ENCODE measurements at places on chromosomes 6 and 20. TPM values are rescaled to one million over a fixed set of nuclear protein-coding genes. Genes with fewer than 3 reads are reported as not detected.

BCL2L1 gene
- polyA plus RNA-seq = 184 TPM

F13A1 gene
- polyA plus RNA-seq = 6.2 TPM

IMPG1 gene
- 0.08 TPM for polyA plus RNA-seq

SALL4 gene
- polyA plus RNA-seq = not detected

GSTA3 gene
- not detected for polyA plus RNA-seq

MTFR2 gene
- polyA plus RNA-seq = 5.8 TPM

PPP1R3G gene
- polyA plus RNA-seq = 1.1 TPM

RWDD1 gene
- 36.2 TPM for polyA plus RNA-seq

FRK gene
- 0.19 TPM for polyA plus RNA-seq

ZSCAN31 gene
- polyA plus RNA-seq = 19.4 TPM

DPPA5 gene
- not detected for polyA plus RNA-seq

SLC2A10 gene
- polyA plus RNA-seq = 1.1 TPM

PCSK2 gene
- 181 TPM for polyA plus RNA-seq

NKX2-2 gene
- polyA plus RNA-seq = 6.9 TPM

DNA sequence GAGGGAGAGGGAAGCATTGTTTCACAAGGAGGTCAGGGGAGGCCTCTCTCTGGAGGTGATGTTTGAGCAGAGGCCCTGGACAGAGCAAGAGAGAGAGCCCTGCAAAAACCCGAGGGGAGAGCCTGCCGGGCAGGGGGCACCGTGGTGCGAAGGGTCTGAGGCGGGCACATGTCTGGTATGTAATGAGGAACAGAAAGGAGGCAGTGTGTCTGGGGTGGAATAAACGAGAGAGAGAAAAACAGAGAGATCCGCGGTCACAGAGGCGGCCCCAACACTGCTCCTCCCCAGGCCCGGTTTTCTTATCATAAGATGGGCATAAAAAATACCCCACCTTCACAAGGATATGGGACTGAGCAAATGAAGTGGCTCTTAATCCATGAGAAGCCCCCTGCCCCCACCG lies 119.2 kb downstream of the PREX1 start:
- DNase-seq = no peak

DNA sequence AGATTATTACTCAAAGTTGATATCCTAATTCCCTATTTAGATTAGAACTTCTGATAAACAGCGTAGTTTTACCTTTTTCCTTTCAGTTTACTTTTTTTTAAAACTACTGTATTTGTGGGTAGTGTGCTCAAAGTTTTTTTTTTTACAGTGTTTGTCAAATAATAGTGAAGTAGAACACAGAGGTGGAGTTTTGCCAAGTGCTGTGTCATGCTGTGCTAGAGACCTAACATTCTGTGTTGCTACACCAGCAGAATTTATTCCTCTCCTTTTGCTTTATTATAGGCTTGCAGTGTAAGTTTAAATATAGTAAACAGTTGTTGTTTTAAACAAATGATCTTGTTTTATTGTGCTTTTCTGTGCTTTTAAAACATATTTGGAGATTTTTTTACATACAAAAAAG lies 125.4 kb downstream of the HIVEP1 start:
- DNase-seq = peak; percentile 24

DNA sequence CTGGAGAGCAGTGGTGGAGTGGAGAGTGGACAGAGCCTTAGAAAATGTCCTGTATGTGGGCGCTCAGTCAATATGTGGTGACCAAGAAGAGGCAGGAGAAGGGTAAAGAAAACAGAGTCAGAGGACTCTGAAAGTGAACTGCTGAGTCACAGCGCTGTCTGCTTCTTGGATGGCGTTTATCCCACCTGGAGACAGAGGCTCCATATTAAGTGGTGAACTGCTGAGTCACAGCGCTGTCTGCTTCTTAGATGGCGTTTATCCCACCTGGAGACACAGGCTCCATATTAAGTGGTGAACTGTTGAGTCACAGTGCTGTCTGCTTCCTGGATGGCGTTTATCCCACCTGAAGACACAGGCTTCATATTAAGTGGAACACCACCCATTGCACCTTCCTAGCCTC lies 119.3 kb upstream of the RALGAPA2 start:
- DNase-seq = no peak

DNA sequence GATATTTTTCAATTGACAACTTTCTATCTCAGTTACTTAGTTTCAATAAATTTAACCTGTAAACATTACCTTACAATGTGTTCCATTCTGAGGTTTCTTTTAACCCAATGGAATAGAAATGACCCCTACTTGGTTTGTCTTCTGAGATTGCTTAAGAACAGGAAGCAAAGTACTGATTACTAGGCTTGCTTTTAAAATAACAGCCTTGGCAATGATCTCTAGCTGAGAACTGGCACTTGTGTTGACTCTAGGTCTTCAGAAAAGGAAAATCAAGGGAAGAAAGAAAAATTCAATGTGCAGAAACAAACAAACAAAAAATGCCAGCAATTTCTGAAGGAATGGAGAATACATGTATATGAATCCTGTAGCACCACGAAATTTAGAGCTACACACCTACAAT lies 66.1 kb downstream of the SYNE1 start:
- no peak for DNase-seq

- DNase-seq = no peak
These were observed 159.4 kb upstream of the CITED2 start for GRCh38 chr6:139533573-139534471.

GRCh38 chr6:145733810-145734209 lies 1.5 kb downstream of the EPM2A start:
- DNase-seq = peak; percentile 29

GRCh38 chr6:7769702-7770101 lies 43.8 kb downstream of the BMP6 start:
- no peak for DNase-seq

DNA sequence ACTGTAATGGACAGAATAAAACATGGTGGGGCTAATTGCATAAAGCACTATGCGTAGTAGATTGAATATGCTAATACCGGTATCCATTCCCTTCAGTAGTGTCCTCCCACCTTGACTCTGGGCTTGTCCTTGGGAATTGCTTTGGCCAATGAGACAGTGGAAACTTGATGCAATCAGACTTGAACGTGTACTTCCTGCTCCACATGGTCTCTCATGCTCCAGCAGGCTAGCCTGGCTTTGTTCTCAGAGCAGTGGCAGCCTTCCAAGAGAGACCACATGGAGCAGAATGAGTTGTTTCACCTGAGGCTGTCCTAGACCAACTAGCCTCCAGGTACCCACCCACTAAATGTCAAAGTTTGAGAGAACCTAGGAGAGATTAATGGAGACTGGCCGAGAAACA lies 37.0 kb upstream of the BTBD3 start:
- DNase-seq = no peak

DNA sequence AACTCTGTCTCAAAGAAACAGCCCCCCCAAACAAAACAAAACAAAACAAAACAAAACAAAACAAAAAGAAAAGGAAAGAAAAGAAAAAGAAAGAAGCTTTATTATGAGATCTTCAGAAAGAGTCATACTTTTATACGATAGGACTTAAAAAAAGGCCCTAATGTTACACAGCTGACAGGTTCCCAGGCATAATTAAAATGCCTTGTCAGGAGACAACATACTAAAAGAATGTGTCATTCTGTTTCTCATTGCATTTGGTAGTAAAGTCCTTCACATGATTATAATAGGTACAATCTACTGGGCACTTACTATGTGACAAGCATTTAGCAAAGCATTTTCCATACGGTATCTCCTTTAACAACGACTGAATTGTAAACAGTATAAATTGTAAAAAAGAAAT lies 36.4 kb upstream of the RPN2 start:
- DNase-seq = no peak

- peak; percentile 44 for DNase-seq
These were observed 327.0 kb downstream of the BMP2 start for GRCh38 chr20:7094438-7094997.

DNA sequence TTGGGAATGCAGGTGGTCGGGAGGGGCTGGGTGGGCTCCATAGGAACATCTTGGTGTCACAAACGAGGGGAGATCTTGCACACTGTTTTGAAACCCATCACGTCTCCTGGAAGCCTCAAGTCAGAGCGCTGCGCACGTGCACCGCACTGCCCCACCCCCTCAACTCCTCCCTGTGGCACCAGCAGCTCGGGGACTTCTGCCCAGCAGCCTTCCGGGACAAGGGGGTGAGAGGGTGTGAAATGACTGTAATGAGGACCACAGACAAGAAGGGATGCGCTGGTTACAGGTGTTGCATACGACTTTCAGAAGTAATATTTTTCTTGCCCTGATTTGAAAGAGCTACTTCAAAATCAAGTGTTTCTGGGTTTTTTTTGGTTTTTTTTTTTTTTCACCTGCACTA lies 60.3 kb downstream of the FOXC1 start:
- no peak for DNase-seq

- DNase-seq = no peak
These were observed 197.1 kb upstream of the RGS17 start for GRCh38 chr6:153328194-153328593.

GRCh38 chr20:62233684-62234083 lies 4.6 kb upstream of the OSBPL2 start:
- no peak for DNase-seq

- no peak for DNase-seq
These were observed 24.2 kb downstream of the SGK1 start for GRCh38 chr6:134293659-134294161.

DNA sequence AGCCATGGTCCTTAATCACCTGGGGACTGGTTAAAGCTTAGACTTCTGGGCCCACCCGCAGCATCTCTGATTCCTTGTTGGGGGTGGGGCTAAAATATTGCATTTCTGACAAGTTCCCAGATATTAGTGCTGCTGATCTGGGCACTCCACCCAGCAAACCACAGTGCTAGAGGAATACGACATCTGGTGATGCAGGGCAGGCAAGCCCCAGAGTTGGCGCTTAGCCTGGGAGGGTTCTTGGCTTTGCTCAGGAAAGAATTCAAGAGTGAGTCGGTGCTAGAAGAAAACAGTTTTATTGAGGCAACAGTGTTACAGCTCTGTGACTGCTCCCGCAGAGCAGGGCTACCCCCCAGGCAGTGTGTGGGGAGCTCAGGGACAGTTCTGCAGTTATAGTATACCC lies 210.7 kb downstream of the TFAP2C start:
- DNase-seq = no peak

DNA sequence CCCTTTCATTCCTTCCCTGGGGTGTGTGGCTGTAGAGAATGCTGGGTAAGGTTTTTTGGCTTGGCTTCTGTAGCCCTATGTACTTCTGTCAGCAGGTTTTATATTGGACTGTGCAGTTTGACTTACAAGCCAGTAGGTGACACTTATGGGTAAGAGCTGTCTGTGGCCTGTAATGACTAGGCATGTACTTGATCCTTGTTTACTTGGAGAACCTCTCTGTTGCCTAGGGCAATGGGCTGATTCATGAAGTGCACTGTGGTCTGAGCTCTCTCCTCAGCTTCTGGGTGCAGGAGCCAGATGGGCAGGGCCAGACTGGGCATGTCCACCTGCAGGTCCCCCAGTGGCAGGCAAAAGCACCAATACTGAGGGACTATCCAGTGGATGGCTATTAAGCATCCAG lies 544.6 kb downstream of the ADGRB3 start:
- DNase-seq = no peak

GRCh38 chr6:119184008-119184648 lies 105.7 kb upstream of the FAM184A start:
- no peak for DNase-seq

DNA sequence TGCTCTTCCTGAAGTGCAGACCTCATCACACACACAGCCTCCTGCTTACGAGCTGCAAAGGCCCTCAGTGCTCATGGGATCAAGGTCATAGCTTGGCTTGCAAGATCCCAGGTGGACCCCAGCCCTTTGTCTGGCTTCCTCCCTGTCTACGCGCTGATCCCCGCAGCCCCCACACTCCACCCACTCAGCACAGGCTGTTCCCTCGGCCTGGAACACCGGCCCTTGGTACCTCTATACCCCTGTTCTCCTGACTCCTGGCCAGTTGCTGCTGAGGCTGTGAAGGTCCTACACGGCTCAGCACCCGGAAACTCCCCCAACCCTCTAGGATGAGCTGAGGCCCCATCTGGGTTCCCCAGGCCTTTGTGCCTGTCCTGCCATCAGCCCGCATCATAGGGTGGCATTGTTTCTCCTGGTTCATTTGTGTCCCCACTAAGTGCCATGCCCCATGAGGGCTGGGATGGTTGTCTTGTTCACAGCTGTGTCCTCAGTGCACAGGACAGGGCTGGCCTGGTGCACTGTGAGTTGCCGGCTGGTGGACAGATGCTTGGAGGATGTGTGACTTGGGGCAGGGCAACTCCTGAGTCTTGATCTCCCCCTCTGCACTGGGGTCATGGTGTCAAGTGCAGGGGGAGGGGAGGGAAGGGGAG lies 57.0 kb downstream of the ADNP start:
- DNase-seq = no peak

DNA sequence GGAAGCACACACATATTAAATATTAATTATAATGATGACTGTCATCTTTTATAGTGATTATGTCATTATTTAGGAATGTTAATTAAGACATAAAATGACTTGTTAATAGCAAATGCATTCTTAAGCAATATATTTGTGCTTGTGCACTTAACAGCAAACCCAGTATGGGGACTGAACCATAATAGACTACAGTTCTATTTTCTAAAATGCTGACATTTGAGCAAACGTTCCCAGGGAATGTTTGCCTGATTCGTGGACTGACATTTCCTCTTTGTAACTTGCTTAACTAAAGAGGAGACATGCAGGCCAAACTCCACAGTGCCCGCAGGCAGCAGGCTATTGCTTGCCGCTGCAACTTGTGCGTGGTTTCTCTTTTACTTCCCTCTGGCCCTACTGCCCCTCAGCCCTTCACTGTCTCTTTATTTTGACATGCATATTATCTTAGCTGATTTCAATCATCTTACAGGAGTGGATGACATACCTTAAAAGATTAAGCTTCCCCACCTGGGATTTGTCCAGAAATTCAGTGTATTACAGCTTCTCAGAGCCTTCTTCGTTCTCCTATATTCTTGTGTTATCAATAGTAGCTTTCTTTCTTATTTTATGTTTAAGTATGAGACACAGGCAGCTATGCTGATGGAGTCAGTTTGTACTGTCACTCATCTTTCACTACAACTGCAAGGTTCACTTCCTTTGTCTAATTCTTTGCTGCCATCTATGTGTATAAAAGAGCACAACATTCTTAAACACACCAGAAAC lies 141.5 kb downstream of the GMDS start:
- DNase-seq = peak; percentile 81

- DNase-seq = no peak
These were observed 114.0 kb downstream of the VEGFA start for GRCh38 chr6:43883847-43884651.

GRCh38 chr20:38017959-38018358 lies 15.3 kb downstream of the TTI1 start:
- DNase-seq = no peak

- no peak for DNase-seq
These were observed 5.5 kb downstream of the SIRT5 start for GRCh38 chr6:13579911-13580310.

- no peak for DNase-seq
These were observed 160.4 kb downstream of the BTBD9 start for GRCh38 chr6:38479331-38479730.

- DNase-seq = no peak
These were observed 628.8 kb upstream of the SLC35B3 start for GRCh38 chr6:9064156-9064555.

DNA sequence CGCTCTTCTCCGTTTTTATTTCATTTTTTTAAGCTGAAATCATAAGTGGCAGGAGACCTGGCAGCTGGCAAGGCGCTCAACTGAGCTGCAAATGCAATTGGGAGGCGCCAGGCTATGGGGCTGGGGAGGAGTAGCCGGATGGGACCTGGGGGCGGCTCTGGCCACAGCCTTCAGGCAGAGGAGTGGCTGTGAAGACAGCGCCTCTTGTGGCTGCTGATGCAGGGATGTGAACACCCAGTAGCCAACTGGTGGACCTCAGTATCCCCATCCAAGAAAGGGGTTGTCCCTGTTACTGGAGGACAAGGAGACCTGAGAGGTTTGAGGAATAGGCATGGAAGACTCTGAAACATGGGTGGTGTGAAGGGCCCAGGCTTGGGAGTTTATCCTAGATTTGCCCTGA lies 12.6 kb downstream of the KCNK17 start:
- DNase-seq = no peak

Data from brain (organoid and tissue), 16 donors.